ENCODE measurements at places on chromosomes 4 and X.

DNA sequence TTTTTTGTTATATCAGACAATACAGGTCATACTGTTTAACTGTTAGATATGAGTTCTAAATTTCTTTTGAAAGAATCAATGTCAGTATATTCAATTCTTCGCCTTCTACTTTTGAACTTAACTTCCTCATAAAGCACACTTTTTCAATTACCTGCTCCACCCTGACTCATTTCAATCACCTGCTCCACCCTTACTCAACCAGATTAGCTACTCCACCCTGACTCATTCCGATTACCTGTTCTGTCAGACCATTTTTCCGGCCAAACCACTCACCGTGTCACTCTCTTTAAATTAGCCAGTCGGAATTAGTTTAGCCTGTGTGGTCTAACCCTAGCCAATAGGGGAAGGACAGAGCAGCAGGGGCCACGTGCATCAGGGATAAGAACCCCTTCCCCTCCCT is 751.8 kb upstream of the POU3F4 start:
- DNase-seq: no peak

DNA sequence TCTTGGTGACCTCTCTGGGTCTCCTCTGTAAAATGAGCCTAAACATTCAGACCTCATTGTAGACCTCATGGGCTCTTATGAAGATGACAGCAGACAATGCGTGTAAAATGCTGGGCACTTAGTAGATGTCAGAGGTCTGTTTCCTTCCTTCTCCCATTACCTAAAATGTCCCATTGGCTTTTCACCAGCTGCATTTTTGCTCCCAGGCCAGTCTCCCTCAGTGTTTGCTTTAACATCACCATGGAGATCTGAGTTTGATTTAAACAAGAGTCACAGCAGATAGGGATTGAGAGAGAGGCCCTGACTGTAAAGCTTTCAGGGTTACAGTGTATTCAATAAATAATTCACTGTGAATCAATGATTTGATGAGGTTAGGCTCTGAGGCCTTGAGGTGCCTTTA is 24.3 kb downstream of the PSAPL1 start:
- no peak for DNase-seq

DNA sequence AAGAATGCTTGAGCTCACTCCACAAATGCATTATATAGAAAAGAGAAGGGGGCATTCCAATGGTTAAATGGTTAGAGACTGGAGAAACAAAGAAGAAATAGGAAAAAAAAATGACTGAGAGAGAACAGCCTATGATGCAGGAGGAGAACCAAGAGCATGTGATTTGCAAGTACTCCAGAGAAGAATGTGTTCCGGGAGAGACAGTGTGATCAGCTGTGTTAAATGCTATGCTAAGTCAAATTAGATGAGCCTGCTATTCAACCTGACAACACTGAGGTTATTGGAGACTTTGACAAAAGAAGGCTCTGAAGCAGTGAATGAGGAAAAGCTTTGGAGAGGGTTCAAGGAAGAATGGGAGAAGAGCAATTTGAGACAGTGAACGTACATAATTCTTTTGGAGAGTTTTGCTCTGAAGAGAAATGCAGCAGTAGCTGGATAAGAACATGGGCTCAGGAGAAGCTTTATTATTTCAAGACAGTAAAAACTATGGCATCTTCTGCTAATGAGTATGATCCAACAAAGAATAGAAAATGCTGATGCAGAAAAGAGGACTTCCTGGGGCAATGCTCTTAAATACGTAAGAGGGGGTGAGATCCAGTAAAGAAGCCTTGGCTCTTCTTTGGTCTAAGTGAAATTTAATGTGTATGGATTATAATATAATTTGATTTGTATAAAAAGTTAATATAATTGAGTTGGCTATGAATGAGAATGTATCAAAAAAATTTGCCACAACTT is 66.3 kb downstream of the PPP3CA start:
- DNase-seq: no peak

DNA sequence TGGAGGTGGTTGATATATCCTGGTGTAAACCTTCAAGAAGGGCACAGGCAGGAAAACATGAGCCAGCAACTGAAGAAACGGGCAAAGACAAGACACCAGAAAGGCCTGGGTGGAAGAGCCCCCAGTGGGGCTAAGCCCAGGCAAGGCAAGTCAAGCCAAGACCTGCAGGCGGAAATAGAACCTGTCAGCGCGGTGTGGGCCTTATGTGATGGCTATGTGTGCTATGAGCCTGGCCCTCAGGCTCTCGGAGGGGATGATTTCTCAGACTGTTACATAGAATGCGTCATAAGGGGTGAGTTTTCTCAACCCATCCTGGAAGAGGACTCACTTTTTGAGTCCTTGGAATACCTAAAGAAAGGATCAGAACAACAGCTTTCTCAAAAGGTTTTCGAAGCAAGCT is 7.2 kb downstream of the ZFP42 start:
- DNase-seq: no peak

DNA sequence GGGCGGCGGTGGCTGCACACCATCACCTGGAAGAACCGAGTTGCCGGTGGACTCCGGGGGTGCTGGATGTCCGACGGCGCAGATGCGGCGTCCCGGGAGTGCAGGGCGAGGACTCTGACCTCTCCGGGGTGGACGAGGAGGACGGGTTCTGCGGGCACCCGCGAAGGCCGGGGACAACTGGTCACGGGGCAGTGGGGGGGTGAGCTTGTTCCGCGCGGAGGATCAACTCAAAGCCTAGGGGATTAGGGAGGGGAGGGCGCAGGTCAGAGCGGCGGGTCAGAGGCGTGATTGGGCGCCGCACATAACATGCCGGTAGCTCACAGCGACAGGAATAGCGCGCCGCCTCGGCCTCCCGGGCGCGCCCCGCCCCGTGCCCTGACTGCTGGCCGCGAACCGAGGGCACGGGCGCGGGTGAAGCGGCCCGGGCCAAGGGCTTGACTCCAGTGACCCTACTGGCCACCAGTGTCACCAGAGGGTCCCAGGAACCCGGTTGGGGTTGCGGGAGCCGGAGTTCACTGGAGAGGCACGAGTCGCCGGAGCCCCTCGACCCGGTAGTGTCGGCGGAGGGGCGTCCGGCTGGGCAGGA is at the start of gene KLHL34:
TSS of gene KLHL34 (minus strand) at position 179 of the 586 bp plus-strand sequence. CDS start 542 bp downstream, outside the sequence.
- no peak for DNase-seq

- DNase-seq: no peak
Measured at GRCh38 chr4:26420913-26421312, 69.4 kb downstream of the CCKAR start.

DNA sequence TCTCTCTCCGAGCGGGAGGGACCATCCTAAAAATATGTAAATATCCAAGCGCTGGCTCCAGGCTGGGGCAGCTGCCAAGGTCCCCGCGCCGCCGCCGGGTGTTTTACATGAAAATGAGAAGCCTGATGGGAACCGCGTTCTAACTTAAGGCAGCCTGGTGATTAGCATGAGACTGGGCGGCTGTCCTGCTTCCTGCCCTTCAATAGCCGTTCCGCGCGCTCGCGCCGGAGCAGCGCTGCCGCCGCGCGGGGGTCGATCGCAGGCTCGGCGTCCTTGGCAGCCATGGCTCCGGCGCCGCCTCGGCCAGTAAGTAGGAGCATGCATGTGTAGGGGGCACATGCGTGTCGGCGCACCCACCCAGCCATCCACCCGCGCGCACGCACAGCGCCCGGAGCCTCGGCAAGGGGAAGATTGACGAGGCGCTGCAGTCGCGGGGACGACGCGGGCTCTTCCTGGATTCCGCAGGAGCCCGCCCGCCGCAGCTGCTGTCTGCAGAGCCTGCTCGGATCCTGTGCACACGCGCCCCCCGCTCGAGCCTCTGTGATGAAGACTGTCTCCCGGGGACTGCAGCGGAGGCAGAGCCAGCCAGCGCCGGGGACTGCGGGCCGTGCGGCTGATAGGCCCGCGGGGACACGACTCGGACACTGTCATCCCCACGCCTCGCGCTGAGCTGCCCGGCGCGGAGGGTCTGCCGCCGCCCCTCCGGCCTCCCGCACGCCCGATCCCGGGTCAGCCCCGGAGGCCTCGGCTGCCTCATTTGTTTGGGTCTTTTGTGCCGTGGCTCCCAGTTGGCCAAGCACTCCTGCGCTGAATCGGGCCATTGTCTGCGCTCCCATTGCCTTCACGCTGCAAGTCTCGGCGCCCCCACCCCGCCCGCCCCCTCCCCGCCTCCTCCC is 734 bp downstream of the STOX2 start:
- DNase-seq: no peak

DNA sequence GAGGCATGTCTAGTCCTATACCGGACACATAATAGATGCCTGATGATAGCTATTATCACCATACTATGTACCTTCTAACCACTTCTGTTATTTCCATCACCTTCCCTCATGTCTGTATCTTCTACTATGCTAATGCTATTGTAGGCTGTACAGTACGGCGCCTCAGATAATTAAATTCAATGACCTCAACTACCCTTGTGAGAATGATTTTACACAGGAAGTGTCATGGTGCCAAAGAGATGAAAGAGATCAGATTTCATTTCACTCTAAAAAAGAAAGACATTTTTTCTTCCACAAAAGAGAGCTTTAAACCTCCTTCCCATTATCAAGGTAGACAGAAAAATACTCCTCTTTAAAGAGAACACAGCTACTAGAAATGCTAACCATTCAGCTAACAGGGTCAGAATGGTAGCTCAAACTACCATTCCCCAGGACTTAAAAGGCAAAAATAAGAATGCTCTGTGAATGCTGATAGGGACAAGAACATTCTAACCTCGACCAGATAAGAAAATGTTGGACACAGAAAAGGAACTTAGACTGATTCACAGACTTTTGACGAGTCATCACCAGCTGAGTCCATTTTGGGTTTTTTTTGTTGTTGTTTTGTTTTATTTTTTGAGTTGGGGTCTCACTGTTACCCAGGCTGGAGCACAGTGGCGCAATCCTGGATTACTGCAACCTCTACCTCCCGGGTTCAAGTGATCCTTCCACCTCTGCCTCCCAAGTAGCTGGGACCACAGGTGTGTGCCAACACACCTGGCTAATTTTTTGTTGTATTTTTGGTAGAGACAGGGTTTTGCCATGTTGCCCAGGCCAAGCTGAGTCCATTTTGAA is 99.2 kb upstream of the RAPGEF2 start:
- no peak for DNase-seq

- DNase-seq: no peak
Measured at GRCh38 chr4:130542953-130543352, 1447.0 kb downstream of the C4orf33 start.

GRCh38 chrX:101958139-101958538 is 26.3 kb upstream of the ZMAT1 start:
- DNase-seq: no peak

DNA sequence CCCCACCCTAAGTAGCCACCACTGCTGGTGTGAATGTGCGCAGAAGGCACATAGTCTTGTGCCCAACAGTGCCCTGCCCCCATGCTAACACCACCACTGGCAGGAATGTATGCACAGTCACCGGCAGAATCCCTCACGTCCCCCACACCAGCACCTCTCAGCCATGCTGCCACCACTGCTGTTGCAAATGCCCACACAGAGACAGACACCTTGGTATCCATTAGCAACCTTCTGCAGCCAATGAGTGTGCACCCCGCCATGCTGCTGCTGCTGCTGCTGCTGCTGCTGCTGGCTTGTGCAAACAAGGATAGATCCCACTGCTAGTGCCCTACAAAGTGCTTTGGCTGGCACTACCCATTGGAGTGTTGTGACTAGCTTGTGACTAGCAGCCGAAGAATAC is 52.4 kb upstream of the MMAA start:
- DNase-seq: no peak

- DNase-seq: no peak
Measured at GRCh38 chr4:120443116-120443515, 376.5 kb upstream of the MAD2L1 start.

DNA sequence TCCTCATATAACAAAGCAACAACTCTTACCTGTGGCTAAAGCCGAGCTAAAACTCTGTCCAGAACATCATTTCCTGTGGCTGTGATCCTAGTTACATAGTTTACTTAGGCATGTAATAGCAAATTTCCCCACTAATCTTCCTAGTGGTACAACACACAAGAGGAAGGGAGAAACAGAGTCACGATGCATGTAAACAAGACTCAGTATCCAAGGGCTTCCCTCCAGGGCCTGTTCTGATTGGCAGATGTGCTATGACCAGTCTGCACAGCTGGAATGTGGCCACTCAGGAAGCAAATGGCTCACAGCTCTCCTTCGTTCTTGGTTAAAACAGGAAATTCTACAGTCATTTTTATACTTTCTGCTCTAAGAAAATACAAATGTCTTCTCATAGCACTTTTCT is 49.2 kb upstream of the PRSS48 start:
- no peak for DNase-seq

- no peak for DNase-seq
Measured at GRCh38 chrX:46531442-46531841, 13.8 kb downstream of the ZNF674 start.

GRCh38 chr4:106258145-106259045 is 57.6 kb downstream of the TBCK start:
- DNase-seq: no peak

DNA sequence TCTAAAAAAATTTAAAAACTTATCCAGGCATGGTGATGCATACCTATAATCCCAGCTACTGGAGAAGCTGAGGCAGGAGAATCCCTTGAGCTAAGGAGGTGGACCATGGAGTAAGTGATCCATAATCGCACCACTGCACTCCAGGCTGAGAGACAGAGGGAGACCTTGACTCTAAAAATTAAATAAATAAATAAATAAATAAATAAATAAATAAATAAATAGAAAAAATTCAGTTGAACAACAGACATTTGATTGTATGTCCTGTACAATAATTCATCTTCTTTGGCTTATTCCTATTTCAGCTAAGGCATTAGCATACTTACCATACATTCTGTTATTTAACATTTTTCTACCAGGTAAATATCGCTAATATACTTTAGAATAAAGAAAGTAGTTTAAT is 726.1 kb upstream of the GALNTL6 start:
- no peak for DNase-seq

GRCh38 chr4:86556791-86557415 is 37.2 kb upstream of the PTPN13 start:
- DNase-seq: no peak

GRCh38 chrX:120111611-120112010 is 4.1 kb downstream of the RHOXF1 start:
- no peak for DNase-seq

DNA sequence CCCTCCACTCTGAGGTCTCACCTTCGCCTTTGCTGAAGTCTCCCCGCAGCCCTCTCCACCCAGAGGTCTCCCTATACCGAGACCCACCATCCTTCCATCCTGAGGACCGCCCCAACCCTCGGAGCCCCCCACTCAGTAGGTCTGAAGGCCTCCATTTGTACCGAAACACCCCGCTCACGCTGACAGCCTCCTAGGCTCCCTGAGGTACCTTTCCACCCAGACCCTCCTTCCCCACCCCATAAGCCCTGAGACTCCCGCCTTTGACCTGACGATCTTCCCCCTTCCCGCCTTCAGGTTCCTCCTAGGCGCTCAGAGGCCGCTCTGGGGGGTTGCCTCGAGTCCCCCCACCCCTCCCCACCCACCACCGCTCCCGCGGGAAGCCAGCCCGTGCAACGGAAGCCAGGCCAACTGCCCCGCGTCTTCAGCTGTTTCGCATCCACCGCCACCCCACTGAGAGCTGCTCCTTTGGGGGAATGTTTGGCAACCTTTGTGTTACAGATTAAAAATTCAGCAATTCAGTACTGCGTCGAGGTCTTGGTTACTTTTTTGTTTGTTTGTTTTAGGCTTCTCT is 5.0 kb downstream of the SOD3 start:
- no peak for DNase-seq

Measured in esophagus squamous epithelium (tissue), 5 donors.